ENCODE measurements at places on chromosomes 13 and 19.

DNA sequence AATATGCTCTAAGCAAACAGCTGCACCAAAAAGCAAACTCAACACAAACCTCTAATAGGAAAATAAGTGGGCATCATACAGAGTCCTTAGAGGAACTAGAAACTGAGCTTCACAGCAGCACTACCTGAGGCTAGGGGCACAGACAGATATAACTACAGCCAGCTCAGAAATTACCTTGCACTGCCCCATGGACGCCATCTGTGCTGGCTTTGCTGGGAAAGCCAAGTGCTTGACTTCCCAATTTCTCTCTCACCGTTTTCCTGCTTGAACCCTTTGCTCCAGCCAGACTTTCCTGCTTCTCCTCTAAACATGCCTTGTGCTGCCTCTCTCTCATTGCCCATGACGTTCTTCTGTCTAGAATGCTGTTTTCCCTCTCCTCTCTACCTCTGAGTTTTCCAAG lies 29.3 kb downstream of the MTUS2 start:
- DNase-seq, result no peak
- no peaks in the 10 kb centered on the region for H3K4me1 ChIP-seq
- H3K27me3 ChIP-seq, result peaks cover 19% of the 10 kb centered on the region
- H3K27ac ChIP-seq, result no peak overlapping the region
- H3K4me3 ChIP-seq, result no peak overlapping the region

DNA sequence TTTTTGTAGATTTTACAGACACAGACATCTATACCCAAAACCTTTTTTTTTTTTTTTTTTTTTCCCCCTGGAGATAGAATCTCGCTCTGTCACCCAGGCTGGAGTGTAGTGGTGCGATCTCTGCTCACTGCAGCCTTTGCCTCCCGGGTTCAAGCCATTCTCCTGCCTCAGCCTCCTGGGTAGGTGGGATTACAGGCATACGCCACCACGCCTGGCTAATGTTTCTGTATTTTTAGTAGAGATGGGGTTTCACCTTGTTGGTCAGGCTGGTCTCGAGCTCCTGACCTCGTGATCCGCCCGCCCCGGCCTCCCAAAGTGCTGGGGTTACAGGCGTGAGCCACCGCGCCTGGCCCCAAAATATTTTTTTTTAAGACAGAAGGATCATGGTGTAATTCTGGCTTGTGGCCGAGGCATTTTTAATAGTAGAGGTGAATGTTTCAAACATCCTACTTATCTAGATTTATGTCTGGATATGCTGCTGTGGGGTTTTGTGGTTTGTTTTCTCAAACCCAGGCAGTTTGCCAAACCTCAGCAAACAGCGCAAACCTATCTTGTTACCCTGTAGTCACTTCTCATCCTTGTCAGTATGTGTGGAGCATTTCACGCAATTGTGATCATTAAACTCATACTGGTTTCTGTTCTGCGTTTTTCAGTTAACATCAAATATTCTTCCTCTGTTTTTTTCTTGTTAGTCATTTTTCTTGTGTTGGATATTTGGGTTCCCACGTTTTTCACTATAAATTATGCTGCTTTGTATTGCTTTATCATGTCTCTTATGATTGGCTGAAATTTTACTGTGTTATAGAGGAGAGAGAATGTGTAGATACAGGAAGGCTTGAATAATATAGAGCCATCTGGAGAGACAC lies 36.2 kb upstream of the GARRE1 start:
- peaks cover 13% of the 10 kb centered on the region for H3K36me3 ChIP-seq
- H3K4me1 ChIP-seq, result peaks cover 32% of the 10 kb centered on the region
- DNase-seq, result peak; percentile 75
- H3K27me3 ChIP-seq, result no peaks in the 10 kb centered on the region
- peak overlapping the region; percentile 69 for H3K4me3 ChIP-seq

DNA sequence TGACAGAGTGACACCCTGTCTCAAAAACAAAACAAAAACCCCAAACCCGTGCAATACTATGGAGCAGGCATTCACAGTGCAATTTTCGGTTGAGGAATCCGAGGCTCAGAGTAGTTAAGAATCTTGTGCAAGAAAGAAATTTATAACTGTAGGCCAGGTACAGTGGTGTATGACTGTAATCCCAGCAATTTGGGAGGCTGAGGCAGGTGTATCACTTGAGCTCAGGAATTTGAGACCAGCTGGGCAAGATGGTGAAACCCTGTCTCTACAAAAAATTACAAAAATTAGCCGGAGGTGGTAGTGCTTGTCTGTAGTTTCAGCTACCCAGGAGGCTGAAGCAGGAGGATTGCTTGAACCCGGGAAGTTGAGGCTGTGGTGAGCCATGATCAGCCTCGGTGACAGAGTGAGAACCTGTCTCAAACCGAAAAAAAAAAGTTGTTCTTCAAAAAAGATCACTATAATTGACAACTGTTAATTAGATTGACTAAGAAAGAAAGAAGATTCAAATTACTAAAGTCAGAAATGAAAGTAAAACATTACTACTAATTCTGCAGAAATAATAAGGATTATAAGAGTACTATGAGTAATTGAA lies 12.9 kb downstream of the CEACAM1 start:
- no peak overlapping the region for H3K27ac ChIP-seq
- DNase-seq, result no peak
- H3K4me1 ChIP-seq, result peaks cover 32% of the 10 kb centered on the region
- no peaks in the 10 kb centered on the region for H3K36me3 ChIP-seq

- peak; percentile 36 for DNase-seq
- H3K4me1 ChIP-seq, result peaks cover 7% of the 10 kb centered on the region
- H3K27me3 ChIP-seq, result peaks cover 56% of the 10 kb centered on the region
- no peaks in the 10 kb centered on the region for H3K36me3 ChIP-seq
- peak overlapping the region; percentile 27 for H3K4me3 ChIP-seq
- no peak overlapping the region for H3K27ac ChIP-seq
Measured at GRCh38 chr13:24693862-24694471, 13.8 kb downstream of the ATP12A start.

DNA sequence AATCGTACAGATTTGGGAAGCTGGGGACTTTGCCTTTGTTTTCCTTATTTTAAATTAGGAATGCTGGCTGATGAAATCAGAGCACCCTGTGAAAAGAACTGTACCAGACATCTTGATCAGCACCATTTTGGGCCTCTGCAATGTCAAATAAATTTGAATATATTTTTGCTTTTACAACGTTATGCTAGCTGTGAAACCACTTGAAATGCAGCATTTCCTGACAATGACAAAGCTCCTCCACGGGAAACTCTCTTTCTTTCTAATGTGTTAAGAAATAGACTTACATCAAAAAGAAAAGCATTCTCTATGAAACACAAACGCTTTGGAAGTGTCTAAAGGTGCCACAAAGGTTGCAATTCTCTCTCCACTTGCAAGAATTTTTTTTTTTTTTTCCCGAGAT lies 47.1 kb upstream of the MAP3K10 start:
- H3K36me3 ChIP-seq, result no peaks in the 10 kb centered on the region
- peak overlapping the region; percentile 68 for H3K27ac ChIP-seq
- DNase-seq, result no peak
- peak overlapping the region; percentile 72 for H3K4me3 ChIP-seq
- peaks cover 50% of the 10 kb centered on the region for H3K4me1 ChIP-seq
- H3K27me3 ChIP-seq, result no peaks in the 10 kb centered on the region

GRCh38 chr19:41274802-41275201 lies 10.6 kb downstream of the HNRNPUL1 start:
- no peaks in the 10 kb centered on the region for H3K27me3 ChIP-seq
- no peak overlapping the region for H3K4me3 ChIP-seq
- DNase-seq, result no peak
- peaks cover 49% of the 10 kb centered on the region for H3K36me3 ChIP-seq
- peaks cover 7% of the 10 kb centered on the region for H3K4me1 ChIP-seq
- H3K27ac ChIP-seq, result peak overlapping the region; percentile 69

DNA sequence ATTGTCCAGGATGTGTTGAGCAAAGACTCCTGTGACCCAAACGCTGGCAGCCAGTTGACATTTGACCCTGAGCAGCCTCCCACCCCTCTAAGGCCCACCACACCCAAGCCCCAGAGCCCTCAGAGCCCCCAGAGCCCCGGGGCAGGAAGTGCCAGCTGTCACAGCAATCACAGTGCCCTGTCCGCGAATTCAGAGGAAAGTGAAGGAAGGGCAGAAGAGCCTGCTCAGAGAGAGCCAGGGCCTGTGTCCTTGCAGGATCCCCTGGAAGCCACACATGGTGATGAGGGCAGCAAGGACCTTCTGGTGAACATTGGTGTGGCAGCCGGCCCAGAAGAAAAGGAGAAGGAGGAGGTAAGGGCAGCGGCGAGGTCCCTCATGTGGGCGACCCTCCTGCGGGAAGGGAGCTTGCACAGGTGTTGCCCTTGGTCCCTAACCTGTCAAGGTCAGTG lies 63.7 kb downstream of the SPATA13 start:
- H3K4me3 ChIP-seq, result peak overlapping the region; percentile 59
- no peaks in the 10 kb centered on the region for H3K36me3 ChIP-seq
- H3K27ac ChIP-seq, result no peak overlapping the region
- no peaks in the 10 kb centered on the region for H3K27me3 ChIP-seq
- peaks cover 26% of the 10 kb centered on the region for H3K4me1 ChIP-seq

DNA sequence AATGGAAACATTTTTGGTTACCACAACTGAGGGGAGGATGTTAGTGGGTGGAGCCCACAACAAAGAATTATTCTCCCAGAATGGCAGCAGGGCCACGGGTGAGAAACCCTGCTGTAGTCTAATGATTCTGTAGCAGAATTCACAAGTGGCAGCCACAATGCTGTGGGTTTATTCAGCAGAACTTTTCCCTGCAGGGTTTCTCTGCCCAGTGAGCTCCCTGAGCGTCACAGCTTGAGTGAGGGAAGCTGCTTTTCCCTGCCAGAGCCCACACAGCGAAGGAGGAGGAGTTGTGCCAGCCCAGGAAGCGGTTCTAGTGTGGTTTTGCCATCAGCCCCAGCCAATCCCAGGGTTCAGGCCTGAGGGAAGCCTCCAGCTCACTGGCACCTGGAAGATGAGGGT lies 4.4 kb downstream of the ATP12A start:
- H3K4me1 ChIP-seq, result peaks cover 31% of the 10 kb centered on the region
- no peak overlapping the region for H3K27ac ChIP-seq
- H3K27me3 ChIP-seq, result peaks cover 40% of the 10 kb centered on the region
- no peaks in the 10 kb centered on the region for H3K36me3 ChIP-seq

GRCh38 chr13:91714855-91715254 lies 316.4 kb downstream of the GPC5 start:
- peaks cover under 1% of the 10 kb centered on the region for H3K27me3 ChIP-seq
- DNase-seq, result no peak
- H3K4me1 ChIP-seq, result no peaks in the 10 kb centered on the region
- no peak overlapping the region for H3K4me3 ChIP-seq

- H3K27ac ChIP-seq, result peak overlapping the region; percentile 84
- peak; percentile 43 for DNase-seq
- H3K4me1 ChIP-seq, result peaks cover 63% of the 10 kb centered on the region
- no peaks in the 10 kb centered on the region for H3K27me3 ChIP-seq
Measured at GRCh38 chr13:40109351-40109844, 453.9 kb downstream of the COG6 start.

DNA sequence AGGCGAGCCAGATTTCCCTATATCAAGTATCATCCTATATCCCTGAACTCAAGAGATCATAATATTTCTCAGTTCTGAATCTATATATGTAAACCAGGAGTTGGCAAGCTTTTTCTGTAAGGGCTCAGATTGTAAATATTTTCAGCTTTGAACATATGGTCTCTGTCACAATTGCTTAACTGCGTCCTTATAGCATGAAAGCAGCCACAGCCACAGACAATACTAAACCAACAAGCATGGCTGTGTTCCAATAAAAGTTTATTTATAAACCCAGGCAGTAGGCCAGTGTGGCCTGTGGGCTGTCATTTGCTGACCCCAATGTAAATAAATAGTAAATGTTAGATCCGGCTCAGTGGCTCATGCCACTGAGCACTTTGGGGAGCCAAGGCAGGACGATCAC lies 12.2 kb upstream of the MYH14 start:
- H3K27me3 ChIP-seq, result peaks cover 18% of the 10 kb centered on the region
- no peak for DNase-seq
- no peak overlapping the region for H3K27ac ChIP-seq
- H3K4me3 ChIP-seq, result no peak overlapping the region
- no peaks in the 10 kb centered on the region for H3K4me1 ChIP-seq
- H3K36me3 ChIP-seq, result no peaks in the 10 kb centered on the region

- H3K27ac ChIP-seq, result no peak overlapping the region
- peaks cover 18% of the 10 kb centered on the region for H3K27me3 ChIP-seq
- peaks cover 19% of the 10 kb centered on the region for H3K4me1 ChIP-seq
- H3K4me3 ChIP-seq, result no peak overlapping the region
- H3K36me3 ChIP-seq, result no peaks in the 10 kb centered on the region
- DNase-seq, result no peak
Measured at GRCh38 chr13:44146138-44146537, 227.5 kb upstream of the SERP2 start.

DNA sequence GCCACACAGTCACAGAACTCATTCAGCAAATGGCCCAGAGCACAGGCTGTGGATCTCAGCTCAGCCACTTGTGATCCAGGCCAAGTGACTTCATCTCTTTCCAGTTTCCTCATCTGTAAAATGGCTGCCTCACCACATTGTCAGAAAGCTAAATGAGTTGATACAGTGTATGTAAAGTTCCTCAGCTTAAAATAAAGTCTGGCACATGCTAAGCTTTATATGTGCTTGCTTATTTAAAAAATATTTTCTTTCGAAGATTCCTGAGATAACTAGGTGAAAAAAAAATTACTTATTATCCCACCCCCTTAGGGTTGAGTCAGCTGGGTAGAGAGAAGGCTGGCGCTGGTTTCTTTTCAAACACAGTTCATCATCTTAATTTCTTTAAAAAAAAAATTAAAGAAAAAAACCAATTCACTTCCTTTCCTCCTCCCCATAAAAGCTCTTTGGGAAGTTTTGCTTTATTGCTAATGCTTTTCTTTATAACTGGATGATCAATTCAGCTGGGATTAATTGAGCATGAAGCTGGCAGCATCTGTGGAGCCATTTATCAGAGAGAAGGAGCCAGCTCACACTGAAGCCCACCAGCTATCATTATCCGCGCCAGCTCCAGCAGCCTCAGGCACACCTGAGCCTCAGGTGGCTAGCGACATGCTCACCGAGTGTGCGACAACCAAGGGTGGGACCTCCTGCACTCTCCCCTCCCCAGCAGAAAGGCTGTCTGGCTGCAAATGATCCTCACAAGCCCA lies 354.9 kb downstream of the FOXO1 start:
- H3K36me3 ChIP-seq, result peaks cover 6% of the 10 kb centered on the region
- no peaks in the 10 kb centered on the region for H3K27me3 ChIP-seq
- no peak overlapping the region for H3K4me3 ChIP-seq
- no peak overlapping the region for H3K27ac ChIP-seq
- DNase-seq, result no peak

DNA sequence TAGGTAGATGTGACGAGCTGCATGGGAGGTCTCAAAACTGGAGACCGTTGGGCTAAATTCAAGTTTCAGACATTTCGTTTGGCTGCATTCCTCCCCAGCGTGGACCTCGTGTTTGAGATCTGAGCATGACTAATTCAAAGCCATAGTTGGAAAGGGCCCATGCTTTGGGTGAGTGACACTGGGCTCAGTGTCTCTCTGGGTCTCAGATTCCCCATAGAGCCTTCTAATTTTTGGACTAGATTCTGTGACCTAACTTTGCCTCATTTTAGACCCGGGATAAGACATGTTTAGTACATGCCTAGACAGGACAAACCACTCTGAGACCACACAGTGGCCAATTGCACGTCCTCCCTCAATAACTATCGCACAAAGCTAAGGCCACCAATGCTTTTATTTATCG lies 16.6 kb downstream of the CKM start:
- no peaks in the 10 kb centered on the region for H3K4me1 ChIP-seq
- DNase-seq, result no peak
- H3K27me3 ChIP-seq, result no peaks in the 10 kb centered on the region
- no peak overlapping the region for H3K27ac ChIP-seq
- H3K4me3 ChIP-seq, result no peak overlapping the region
- H3K36me3 ChIP-seq, result no peaks in the 10 kb centered on the region
